ENCODE measurements at places on chromosomes 5 and 9.

GRCh38 chr5:126031989-126032716 lies 391.1 kb upstream of the GRAMD2B start:
- DNase-seq: no peak

DNA sequence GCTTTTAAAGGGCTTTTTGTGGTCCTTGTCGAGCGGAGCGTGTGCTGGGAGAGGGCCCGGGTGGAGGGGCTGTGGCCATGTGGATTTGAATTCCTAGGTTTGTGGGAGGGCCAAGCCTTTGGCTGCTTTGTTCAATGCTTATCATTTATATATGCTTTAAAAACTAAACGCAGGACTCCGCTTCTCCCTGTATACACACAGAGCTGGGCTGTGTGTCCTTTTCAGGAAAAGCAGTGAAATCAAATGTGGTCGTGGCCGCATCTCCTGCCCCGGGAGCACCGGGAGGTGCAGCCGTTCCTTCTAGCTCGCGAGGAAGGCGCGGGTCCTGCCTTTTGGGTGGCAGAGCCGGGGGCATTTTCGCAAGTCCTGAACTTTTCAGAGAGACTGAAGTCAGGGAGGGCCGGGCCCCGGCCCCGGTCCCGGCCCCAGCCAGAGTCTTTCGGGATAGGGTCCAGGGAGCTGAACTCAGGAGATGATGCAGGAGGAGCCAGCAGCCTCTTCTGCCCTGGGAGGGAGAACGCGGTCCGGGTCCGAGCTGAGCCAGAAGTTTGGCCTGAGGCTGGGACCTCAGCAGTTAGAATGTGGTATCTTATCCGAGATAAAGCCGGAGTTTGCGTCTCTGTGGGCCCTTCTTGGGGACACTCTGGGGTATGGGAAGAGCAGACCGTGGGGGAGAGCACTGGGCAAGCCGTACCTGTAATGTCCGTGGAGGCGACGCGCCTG lies 158.8 kb downstream of the C9orf152 start:
- DNase-seq: no peak

- DNase-seq: no peak
Observed at GRCh38 chr5:61802456-61802855, 470.4 kb downstream of the ZSWIM6 start.

DNA sequence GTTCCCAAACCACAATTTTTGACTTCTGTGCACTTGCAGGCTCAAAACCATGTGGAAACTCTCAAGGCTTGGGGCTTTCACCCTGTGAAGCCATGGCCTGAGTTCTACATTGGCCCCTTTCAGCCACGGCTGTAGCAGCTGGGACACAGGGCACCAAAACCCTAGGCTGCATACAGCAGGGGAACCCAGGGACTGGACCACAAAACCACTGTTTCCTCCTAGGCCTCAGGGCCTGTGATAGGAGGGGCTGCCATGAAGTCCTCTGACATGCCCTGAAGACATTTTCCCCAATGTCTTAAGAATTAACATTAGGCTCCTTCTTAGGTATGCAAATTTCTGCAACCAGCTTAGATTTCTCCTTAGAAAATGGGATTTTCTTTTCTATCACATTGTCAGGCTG lies 312.1 kb upstream of the TUSC1 start:
- no peak for DNase-seq

GRCh38 chr5:151637676-151638075 lies 46.5 kb upstream of the FAT2 start:
- DNase-seq: no peak
